ENCODE measurements at places on chromosomes 13 and 19.
A peak's percentile ranks its signal among the peaks of the same experiment; 100 is the strongest.

GRCh38 chr19:7618348-7618747, 11.0 kb downstream of the XAB2 start:
- DNase-seq = no peak

DNA sequence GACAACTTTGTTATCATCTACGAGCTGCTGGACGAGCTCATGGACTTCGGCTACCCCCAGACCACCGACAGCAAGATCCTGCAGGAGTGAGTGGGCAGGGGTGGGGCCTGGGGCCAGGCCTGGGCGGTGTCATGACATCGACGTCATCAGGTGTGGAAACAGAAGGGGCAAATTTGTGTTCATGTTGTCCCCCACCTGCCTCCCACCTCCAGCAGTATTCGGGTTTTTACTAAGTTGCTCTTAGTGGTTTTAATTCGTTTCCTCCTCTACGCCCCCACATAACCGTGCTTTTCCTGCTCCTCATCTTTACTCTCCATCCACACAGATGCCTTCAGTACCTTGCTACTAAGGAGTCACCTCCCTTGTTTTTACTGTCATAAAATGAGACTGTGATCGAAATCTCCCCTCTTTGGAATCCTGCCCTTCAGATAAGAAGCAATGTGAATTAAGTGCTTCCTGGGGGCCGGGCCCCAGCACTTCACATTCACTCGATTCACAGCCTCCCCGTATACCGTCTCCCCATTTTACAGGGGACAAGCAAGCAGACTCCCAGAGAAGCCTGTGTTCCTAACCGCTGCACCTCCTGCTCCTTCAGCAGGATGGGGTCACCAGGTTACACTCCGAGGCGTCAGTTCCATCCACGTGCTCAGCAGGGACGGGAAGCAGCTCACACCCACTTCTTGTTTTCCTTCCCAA, 10.5 kb downstream of the AP1M1 start:
- no peak for DNase-seq

DNA sequence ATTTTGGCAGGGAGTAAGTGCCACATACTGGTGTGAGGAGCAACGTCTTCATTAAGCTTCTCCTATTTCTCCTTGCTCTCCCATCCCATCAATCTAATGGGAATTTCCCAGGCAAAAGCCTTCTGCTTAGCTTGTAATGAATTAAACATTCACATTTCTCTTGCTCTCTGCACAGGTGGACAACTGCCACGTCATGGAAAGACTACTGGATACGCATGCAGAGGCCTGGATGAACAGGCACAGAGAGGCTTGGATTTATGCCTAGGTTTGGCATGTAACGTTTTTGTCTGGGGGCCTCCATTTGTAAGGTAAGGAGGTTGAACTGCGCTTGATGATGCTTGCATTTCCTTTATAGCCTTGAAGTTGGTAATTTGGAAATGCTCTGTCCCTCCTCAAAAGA, 374.8 kb downstream of the KLF12 start:
- no peak for DNase-seq

GRCh38 chr19:15091918-15092753, 10.1 kb downstream of the OR1I1 start:
- no peak for DNase-seq

DNA sequence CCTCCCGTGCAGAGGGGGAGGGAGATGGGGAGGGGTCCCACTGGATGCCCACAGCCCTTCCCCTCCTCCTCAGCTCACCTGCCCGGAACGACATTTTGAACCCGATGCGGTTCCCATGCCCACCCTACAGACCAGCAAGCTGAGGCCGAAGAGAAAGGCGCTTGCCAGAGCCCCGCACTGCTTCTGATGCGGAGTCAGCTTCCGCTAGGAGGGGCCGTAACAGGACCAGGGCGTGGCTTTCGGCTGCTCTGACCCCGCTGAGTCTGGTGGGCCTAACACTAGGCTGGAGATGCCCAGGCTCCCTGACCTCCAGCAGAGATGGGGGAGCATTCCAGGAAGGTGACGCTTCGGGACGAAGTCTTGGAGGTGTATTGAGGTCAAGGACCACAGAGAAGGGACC, 6.7 kb downstream of the ONECUT3 start:
- DNase-seq = no peak

DNA sequence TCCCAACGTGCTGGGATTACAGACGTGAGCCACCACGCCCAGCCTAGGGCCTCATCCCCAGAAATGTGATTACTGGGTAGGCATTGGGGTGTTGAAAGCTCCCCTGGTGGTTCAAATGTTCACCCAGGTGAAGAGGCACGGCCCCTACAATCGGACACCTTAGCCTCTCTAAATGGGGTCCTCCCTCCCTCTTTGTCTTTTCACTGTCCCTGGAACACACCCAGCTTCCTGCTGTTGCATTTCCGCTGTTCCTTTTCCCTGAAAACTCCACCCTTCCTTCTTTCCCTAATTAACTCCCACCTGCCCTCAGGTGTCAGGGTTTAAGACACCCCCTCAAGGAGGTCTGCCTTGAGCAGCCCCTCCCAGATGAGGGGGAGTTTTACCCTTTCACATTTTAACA, 3.6 kb upstream of the PRODH2 start:
- DNase-seq = no peak

- peak; percentile 99 for DNase-seq
Measured at GRCh38 chr13:110712849-110713641, 455 bp upstream of the ING1 start.

DNA sequence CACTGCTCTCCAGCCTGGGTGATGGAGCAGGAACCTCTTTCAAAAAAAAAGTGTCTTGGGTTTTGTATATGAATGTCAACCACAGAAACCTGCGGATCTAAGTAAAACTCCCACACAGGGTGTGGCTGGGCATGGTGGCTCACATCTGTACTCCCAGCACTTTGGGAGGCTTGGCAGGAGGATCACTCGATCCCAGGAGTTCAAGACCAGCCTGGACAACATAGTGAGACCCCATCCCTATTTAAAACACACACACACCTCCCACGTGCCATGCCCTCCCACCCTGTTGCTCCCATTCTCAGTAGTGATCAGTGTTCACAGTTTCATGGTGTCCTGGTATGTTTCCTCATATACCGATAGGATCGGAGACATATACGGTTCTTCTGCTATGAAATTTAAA, 9.2 kb downstream of the TMED1 start:
- DNase-seq = no peak

DNA sequence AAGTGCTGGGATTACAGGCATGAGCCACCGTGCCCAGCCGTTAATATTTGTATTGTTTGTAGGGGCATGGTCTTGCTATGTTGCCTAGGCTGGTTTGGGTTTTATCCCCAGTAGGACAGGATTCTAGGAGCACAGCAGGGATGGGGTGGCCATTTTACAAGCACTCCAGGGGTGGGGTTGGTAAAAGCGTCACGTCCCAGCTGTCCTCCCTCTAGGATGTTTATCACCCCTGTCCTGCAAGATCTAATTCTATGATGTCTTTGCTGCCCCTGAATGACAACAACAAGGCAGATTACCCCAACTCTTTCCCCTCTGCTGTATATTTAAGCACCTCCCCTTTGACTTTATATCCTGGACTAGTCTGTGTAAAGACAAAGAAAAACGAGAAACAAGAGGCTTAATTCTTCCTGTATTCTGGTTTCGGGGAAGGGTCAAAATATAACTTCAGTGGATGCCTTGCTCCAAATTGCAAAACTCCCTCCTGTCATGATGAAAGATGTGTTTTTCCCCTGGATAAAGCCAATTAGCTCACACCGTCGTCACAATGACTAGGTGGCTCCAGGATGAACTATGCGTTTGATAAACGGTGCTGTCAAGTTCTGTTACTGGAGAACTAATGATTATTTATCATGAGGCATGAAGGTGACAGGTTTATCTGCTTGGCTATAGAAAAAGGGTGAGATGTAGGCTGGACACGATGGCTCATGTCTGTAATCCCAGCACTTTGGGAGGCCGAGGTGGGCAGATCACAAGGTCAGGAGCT, 27.8 kb upstream of the OR1M1 start:
- no peak for DNase-seq

GRCh38 chr13:79271616-79272015, 134.4 kb downstream of the RBM26 start:
- no peak for DNase-seq

GRCh38 chr13:27496006-27496405, 45.6 kb upstream of the MTIF3 start:
- no peak for DNase-seq

- DNase-seq = no peak
Measured at GRCh38 chr19:15260939-15261338, 28.7 kb upstream of the EPHX3 start.

GRCh38 chr13:58706421-58706820, 1074.9 kb downstream of the PCDH17 start:
- DNase-seq = no peak

DNA sequence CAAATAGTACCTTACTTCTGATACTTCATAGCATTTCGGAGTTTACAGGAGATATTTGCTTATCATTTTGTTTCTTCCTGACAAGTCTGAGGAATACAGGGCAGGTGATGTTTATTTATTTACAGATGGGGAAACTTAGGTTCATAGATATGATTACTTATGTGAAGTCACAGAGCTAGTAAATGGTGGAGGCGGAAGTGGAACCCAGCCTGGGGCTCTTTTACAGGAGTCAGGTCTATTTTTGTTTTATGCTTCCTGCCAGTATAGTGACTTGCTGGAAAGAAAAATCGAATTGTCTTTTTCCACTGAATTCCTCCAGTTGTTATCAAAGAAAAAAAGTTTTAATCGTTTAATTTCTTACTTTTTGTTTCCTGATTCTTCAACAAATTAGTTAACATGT, 66.5 kb downstream of the DGKH start:
- no peak for DNase-seq

DNA sequence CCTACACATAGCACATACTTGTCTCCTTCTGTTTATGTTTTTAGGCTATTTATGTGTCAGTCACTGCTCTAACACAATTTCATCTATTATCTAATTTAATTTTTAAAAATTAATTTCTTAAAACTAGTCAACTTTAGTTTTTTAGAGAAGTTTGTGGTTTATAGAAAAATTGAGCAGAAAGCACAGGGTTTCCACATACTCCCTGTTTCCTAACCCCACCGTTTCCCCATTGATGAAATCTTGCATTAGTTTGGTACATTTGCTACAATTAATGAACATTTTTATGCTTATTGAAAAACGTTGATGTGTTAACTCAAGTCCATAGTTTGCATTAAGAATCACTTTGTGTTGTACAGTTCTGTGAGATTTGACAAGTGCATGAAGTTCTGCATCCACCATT, 53.5 kb downstream of the TNFSF13B start:
- DNase-seq = no peak

- no peak for DNase-seq
Measured at GRCh38 chr19:53646144-53646543, 14.3 kb downstream of the DPRX start.

GRCh38 chr13:96071504-96071903, 18.3 kb upstream of the UGGT2 start:
- no peak for DNase-seq
